ENCODE measurements at places on chromosomes 7 and 10.

- DNase-seq = no peak
These were observed 182.2 kb downstream of the POLR1F start for GRCh38 chr7:19526639-19527038.

DNA sequence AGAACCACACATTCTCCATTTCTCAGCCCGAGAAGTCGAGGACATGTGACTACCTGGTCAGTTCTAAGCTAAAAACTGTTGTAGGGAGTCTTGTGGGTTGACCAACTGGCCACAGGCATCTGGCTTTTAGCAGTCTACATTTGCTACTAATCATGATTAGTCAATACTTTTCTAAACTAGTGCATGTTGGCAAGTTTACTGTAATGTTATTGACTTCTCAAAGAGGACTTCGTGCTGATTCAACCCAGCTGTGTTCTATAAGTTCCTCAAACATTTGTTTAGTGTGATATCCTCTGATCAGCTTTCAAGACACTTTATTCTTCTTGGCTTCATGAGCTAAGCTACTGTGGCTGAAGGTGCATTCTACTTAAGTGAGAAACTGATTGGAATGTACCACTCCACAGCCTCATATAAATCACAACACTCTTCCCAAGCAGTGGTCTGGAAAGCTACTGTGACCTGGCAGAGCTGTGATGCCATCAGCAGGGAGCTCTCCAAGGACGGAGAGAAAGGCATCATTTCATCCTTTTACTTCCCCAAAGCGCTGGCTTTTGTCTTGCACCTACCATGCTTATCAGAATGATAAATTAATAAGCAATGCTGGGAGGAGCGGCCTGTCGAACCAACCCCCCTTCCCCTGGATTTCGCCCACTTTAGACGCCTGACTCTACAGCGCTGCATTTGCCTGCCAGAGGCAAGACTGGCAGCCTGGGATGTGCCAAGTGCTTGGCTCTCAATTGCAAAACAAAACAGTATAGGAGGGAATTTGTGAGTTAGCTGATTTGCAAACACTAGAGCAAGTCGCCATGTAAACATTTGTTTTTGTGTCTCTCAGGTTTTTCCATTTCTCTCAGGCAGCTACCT, 206.7 kb upstream of the PLXNA4 start:
- no peak for DNase-seq

GRCh38 chr10:19728376-19728775, 87.9 kb upstream of the PLXDC2 start:
- no peak for DNase-seq

DNA sequence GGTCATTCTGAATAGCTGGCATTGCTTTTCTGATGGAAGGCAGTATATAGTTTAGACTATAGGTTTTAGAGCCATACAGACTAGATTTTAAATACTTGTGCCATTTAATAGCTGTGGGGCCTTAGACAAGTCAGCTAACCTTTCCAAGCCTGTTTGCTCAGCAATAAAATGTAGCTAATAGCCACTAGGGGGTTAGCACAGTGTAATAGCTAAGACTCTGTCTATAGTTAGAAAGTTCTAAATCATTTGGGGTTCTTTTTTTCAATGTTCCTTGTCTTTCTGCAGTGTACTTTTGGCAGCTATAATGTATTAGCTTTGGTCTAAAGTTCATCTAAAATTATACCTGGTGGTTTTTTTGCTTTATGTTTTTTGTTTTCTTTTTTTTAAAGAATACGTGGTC, 7.5 kb upstream of the KIFBP start:
- DNase-seq = no peak

- DNase-seq = no peak
These were observed 4.0 kb downstream of the TUBAL3 start for GRCh38 chr10:5400468-5401240.

GRCh38 chr7:116342125-116342524, 131.8 kb downstream of the TES start:
- DNase-seq = no peak

DNA sequence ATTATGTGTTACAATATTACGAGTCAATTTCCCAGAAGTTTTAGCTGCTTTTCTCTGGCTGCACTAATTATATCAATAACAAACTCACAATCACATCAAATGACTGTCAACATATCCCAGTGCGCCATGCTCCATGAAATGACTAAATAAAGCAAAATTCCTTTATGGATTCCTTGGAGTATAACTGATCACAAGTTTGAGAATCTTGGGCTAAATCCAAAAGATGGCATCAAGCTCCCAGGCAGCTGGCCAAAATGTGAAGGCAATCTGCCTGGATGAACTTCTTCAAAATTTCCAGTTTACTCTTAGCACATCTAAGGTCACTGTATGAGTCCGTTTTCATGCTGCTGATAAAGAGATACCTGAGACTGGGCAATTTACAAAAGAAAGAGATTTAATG, 210.8 kb downstream of the CCSER2 start:
- no peak for DNase-seq

GRCh38 chr7:157497744-157498651, 161.2 kb downstream of the DNAJB6 start:
- no peak for DNase-seq

- no peak for DNase-seq
These were observed 92.2 kb downstream of the C10orf105 start for GRCh38 chr10:71627230-71627939.

DNA sequence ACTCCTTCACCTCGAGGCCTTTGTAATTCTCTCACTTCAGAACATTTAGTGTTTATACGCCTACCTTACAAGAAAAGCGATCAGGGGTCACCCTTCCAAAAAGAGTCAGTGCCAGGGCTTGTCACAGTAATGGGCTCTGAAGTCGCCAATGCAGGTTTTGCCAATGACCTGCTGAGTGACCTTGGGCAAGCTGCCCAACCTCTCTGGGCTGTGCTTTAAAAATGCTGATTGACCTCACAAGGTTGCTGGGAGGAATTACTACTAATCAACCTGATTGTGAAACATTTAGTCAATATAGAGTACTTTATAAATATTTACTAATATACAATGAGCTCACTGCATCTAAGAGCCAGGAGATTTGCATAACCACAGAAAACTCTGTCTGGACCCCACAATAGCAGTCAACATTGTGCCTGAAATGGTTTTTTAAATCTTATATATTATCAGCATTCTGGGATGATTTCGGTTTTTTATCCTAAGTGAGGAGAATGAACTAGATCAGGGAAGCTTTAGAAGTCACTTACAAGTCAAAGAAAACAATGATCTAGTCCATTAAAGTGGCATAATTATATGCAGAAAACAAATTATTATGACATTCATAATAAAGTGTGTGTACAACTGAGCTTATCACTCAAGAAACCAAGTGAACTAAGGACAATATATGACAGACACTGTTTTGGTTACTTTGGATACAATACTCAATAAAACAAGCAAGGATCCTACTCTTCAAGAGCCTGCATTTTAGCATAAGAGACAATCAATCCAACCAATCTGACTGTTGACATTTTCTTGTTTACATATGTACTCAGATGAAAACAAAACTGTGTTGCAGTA, 290.5 kb downstream of the SORCS1 start:
- DNase-seq = no peak

- no peak for DNase-seq
These were observed 614.2 kb upstream of the ADARB2 start for GRCh38 chr10:2351566-2351965.

- no peak for DNase-seq
These were observed 23.5 kb upstream of the SAMD9L start for GRCh38 chr7:93171606-93172226.

DNA sequence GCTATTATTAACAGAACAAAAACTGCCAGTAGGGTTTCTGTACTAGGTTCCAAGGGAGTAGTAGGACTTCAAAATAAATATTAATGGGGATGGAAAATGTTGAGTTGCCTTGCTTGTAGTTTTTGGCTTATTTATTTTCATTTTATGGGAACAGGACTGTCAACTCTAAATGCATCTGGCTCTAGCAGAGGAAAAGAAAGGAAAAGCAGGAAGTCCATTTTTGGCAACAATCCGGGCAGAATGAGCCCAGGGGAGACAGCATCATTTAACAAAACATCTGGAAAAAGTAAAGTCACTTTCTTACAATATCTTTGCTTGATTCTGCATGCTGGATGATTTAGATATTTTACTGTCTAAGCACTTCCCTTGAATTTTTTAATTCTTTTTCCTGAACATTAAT, 69.4 kb downstream of the NOC3L start:
- DNase-seq = no peak

- DNase-seq = no peak
These were observed 713.1 kb downstream of the GATA3 start for GRCh38 chr10:8767591-8767990.

DNA sequence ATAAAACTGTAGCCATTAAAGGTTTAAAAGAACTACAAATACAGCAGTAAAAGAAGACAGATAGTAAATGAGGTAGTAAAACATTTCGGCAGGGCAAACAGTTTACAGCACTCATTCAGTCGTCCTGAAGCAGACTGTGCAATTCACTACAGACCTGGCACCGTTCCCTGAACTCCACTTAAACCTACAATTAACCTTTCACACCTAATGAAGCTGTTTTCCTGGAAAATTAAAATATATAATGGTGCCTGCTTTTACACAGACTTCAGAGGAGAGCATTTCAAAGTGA, 335.3 kb downstream of the GFRA1 start:
- DNase-seq = no peak

DNA sequence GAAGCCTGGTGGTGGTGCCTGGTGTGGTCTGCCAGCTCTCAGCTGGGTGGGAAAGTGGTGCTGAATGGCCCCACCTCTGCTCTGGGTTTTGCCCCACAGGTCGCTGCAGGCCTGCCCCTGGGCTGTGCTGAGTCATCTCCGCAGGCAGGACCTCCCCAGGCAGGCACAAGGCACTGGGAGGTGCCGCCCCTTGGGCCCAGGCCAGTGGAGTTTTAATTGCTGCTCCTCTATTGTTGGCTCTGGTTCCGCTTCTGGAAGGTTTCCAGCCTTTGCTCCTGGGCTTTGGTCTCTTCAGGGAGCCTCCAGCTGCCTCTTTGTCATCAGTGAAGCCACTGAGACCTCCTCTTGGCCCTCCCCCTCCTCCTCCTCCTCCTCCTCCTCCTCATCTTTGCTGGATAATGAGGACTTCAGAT, 180.3 kb upstream of the GRB10 start:
- DNase-seq = no peak

- DNase-seq = no peak
These were observed 179.9 kb upstream of the NPVF start for GRCh38 chr7:25408012-25408687.

GRCh38 chr7:73572767-73573186, 5.6 kb downstream of the TBL2 start:
- no peak for DNase-seq

DNA sequence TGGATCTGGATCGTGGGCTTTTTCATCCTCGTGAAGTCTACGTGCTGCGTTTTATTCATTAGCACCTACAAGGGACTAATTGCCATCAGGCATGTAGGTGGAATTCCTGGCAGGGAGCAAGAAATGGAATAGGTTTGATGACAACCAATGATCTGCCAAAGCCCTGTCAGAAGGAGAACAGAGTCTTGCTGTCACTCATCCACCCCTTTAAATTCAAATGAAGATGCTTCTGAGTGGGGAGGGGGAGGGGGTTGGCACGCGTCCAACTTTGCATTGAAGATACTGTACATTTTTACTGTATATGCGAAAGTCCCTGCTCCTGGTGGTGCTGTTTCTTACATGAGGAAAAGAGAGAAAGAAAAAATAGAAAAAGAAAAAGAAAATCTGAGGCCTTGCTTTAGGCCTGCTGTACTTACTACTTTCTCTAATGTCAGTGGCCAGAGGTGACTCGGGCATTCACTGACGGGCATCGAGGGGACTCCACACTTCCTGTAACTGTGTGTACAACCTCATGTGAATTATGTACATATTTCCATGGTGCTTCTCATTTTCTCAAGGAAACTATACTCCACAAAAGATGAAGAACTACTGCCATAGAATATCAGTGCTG, 569.1 kb downstream of the INHBA start:
- DNase-seq = no peak
